NCI-H2081 treated with DMSO at 0.1 percent for 48 hours (cell line): ENCODE measurements at places on chromosomes 3 and 15.

DNA sequence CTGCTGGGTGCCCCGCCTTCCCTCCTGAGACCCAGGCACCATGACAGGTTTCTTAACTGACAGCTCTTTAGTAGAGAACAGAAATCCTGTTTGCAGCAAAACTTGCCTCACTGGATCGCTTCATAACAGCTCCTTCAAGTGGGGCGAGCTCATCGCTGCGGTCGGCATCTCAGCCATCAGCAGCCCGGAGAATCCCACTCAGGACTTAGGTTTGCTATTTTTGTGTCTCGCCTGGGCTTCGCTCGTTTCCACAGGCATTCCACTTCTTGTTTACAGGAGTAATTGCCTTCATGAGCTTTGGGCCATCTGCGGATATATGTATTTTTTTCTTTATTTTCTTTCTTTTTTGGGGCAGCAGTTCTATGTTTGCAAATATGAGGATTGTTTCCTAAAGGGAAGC, 15.7 kb downstream of the KLF13 start:
- DNase-seq, result no peak

- DNase-seq, result no peak
These were observed 14.9 kb upstream of the STX19 start for GRCh38 chr3:94043285-94043684.

GRCh38 chr3:188348435-188349244, 194.7 kb downstream of the LPP start:
- no peak for DNase-seq

GRCh38 chr15:62262305-62262941, 97.3 kb upstream of the C2CD4B start:
- no peak for DNase-seq

GRCh38 chr15:80523746-80524145, 119.6 kb downstream of the ARNT2 start:
- no peak for DNase-seq

GRCh38 chr15:55528812-55529211, 20.8 kb upstream of the DNAAF4 start:
- no peak for DNase-seq

DNA sequence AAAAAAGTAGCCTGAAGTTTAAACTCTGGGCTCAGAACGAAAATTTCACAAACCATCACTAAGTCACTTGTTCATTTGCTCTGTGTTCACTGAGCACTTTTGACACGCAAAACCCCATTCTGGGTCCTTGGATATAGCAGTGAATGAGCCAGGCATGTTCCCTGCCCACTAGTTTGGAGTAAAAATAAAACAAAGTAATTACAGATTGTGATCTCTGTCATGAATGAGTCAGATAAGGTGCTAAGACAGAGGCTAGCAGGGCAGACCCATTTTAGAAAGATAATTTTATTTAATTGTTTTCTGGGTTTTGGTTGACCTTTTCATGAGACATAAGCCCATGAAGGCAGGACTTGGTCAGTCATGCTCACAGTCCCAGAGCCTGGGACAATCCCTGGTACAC, 84.1 kb upstream of the ARHGEF3 start:
- no peak for DNase-seq

DNA sequence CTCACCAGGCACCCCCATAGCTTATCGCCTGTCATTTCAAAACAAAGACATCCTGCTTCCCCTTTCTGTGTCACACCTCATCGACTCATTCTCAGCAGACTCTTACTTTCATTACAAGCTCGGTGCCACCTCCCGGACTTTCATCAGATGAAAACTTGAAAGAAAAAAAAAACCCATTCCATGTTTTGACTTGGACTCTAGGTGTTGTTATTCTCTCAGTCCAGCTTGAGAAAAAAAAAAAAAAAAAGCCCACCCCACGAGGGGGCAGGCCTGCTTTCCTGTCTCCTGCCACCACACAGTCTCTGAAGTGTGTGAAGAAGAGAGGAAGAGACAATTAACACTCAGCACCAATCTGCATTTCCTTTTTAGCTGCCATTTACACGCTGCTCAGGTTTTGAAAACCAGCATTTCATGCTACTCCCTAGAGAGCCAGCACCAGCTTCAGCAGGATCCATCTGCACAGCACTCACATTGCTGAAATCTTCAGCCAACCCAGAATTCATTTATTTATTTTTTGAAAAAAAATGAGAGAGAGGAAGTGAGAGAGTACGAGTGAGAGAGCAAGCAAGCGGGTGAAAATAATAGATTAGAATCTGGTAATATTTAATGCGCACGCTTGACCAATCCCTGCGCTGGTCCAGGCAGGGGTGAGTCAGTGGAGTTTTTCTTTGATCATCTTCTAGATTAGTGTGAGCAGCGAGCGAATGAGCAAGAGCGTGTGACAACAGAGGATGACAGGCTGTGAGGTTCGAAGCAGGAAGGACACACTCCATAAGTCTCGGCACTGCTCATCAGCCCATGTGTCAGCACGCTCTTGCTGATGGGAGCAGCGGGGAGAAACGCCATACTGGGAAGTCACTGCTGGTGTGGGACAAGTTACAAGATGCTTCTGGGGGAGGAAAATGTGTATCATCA, 23.5 kb downstream of the ZNF80 start:
- DNase-seq, result no peak

DNA sequence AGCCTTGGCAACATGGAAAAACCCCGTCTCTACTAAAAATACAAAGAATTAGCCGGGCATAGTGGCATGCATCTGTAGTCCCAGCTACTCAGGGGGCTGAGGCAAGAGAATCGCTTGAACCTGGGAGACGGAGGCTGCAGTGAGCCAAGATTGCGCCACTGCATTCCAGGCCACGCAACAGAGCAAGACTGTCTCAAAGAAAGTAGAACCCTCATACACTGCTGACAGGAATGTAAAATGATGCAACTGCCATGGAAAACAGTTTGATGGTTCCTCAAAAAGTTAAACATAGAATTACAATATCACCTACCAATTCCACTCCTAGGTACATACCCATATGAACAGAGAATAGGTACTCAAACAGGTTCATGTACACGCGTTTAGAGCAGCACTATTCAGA, 158.9 kb downstream of the TBC1D5 start:
- DNase-seq, result no peak

DNA sequence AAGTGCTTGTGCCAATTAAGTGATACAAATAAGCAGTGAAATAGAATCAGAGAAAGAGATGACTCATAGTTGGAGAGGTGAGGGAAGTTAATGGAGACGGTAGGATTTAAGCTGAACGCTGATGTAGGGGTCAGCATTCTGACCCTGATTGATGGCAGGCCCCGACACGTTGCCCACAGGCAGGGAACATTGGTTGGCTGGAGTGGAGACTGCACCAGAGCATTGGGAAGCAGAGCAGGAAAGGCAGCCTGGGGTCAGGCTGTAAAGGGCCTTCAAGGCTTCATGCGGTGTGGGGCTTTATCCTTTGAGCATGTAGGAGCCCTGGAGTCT, 68.6 kb downstream of the DCUN1D1 start:
- DNase-seq, result no peak

GRCh38 chr15:42409011-42409410, 49.7 kb downstream of the CAPN3 start:
- no peak for DNase-seq

GRCh38 chr3:14876921-14877333, 58.2 kb downstream of the FGD5 start:
- peak; percentile 41 for DNase-seq

DNA sequence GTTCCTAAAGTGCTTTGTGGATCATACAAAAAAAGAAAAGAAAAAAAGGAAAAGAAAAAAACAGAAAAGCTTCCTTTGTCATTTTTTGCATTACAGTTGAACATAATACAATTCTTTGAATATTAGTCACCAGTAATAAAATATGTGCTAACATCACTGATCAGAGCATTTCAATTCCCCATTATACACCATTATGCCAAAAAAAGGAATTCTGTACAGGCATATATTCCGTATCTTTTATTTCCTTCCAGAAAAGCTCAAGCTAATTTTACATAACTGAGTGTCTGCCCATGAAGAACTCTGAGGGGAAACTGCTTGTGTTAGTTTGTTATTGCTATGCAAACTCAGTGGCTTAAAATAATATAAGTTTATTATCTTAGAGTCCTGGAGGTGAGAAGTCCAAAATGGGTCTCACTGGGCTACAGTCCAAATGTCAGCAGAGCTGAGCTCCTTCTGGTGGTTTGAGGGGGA, 377.9 kb downstream of the GAP43 start:
- no peak for DNase-seq

GRCh38 chr15:90294601-90295269, 29.3 kb downstream of the NGRN start:
- no peak for DNase-seq

DNA sequence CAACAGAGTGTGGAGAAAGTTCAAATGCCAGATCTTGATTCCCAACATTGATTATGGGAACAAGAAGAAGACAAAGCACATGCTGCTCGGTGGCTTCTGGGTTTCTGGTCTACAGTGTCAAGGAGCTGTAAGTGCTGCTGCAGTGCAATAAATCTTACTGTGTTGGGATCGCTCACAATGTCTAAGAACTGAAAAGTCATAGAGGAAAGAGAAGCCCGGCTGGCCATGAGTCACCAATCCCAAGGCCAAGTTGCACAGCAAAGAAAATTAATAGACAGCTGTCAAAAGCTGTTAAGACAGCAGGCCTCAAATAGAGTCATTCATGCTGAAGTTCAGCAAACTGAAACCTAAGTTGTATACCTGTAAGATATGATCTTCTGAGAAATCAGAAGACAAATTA, 33.2 kb upstream of the SPPL2A start:
- no peak for DNase-seq

DNA sequence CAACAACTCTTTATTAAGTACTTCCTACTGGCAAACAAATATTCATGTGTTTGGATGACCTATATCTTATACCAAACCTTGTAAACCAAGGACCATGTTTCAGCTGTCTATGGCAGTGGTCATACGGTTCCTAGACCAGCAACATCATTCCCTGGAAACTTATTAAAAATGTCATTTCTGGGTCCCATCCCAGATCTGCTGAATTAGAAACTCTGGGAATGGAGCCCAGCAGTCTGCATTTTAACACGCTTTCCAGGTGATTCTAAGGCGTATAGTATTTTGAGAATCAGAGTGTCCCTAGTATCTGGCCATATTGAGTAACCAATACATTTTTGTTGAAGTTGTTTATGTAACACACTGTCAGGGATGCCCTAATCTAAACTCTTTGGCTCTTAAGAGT, 363.4 kb upstream of the LRRC3B start:
- no peak for DNase-seq

GRCh38 chr15:24760066-24760465, 84.5 kb downstream of the NPAP1 start:
- no peak for DNase-seq

DNA sequence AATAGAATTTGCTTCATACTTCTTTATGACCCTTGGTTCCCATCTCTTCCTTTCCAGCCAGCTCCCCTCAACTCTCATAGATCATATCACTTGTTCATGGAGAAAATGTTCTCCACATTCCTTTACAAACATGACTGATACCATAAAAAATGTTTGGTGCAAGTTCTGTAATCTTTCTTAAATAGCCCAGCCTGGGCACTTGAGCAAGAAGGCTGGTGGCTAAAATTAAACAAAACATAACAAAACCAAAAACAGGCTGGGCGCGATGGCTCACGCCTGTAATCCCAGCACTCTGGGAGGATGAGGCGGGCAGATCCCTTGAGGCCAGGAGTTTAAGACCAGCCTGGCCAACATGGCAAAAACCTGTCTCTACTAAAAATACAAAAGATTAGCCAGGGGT, 8.9 kb upstream of the POLR2M start:
- no peak for DNase-seq

DNA sequence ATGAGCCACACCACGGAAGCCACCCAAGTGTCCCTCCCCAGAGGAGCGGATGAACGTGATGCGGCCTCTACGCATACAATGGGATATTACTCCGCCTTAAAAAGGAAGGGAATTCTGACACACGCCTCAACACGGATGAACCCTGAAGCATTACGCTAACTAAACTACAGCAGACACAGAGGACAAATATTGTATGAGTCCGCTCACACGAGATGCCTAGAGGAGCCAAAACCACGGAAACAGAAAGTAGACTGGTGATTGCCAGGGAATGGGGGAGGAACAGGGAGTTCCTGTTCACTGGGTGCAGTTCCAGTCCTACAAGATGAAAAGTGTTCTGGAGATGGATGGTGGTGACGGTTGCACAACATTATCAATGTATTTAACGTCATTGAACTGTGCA, 32.7 kb downstream of the SRGAP3 start:
- no peak for DNase-seq

- DNase-seq, result no peak
These were observed 72.9 kb downstream of the LRRC28 start for GRCh38 chr15:99324082-99324620.

- DNase-seq, result no peak
These were observed 1.9 kb downstream of the SLC33A1 start for GRCh38 chr3:155852341-155852740.

- no peak for DNase-seq
These were observed 142.8 kb upstream of the PEX5L start for GRCh38 chr3:180179562-180179961.

DNA sequence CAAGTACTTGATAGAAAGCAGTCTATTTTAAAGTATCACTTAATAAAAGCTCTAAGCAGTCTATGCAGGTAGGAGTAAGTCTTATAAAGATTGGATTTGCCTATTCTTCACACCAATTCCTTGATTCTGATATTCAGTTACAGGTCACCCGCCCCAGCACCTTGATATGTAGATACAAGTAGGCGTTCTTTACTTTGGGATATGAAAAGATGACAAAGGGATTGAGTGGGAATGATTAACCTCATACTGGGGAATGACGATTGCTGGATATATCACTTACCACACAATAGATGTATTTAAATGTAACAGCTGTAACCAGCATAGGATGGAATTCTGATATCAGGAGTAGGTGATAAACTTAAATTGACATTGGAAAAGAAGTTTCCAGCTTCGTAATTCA, 47.1 kb downstream of the HHLA2 start:
- DNase-seq, result no peak

DNA sequence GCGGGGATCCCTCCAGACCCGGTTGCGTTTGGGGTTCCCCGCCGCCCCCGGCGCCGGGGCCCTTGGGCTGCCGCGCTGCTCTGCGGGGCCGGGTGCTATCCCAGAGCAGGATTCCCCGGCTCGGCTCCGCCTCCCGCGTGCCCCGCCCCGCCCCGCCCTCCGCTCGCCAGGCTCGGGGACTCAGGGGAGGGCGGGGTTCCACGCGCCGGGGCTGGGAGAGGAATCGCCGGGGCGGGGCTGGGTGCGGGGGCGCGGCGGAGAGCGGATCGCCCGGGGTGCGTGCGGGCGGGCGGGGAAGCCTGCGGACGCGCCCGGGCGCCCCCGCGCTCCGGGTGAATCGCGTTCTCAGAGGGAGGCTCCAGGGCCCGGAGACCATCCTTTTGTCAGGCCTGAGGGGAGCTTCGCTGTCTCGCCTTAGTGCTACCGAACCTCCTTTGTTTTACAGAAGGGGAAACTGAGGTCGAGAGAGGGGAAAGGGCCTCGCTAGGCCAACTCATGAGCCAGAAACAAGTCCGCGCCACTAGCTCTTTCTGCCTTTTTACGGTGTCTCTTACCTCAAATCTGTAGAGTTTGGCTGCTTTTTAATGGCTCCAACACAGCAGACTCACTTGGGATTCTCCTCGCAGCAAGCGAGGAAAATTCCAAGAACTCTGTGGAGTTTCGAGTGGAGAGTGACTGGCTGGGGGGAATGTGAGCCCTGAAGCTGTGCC, at the start of gene TMEM158:
TMEM158 (minus strand) TSS at position 82 of the 710 bp plus-strand sequence. CDS start 260 bp downstream, outside the sequence.
- no peak for DNase-seq
